ENCODE measurements at places on chromosomes 1 and 21.
A peak's percentile ranks its signal among the peaks of the same experiment; 100 is the strongest.

GRCh38 chr1:26618561-26618960 is 77.3 kb upstream of the ARID1A start:
- no peak for DNase-seq

DNA sequence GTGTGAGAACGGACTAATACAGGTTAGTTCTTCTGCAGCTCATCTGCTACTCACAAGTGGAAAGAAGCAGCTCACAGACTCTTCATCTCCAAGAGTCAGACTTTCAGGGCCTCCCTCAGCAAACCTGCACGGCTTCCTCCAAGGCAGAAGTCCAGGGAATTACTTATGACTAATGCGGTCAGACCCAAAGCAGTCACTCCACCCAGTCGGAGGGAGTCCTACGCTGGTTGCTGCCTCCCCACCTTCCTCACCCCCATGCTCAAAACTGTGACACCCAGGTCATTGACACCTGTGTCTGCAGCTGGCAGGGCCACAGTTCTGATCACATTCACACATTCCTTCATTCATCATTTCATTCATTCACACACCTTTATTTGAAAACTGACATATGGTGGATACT is 38.4 kb upstream of the PRDM2 start:
- DNase-seq, result no peak

- DNase-seq, result peak; percentile 21
These were observed 252.4 kb upstream of the DUSP10 start for GRCh38 chr1:221994274-221994698.

DNA sequence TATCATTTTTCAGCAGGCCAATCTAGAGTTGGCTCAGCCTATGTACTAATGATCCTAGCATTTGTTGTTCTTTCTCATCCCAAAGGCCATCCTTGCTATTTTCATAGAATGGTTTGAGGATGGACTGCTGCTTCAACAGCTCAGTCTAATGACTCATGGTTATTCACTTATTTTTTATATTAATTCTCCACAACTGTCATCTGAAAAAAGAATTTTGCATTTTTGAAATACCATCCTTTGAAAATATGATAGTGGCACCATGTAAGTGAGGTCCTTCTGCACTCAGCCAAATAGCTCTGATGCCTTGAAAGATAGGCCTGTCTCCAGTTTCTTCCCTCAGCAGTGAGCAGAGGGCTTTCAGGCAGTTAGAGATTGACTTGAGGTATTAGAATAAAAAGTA is 377.5 kb downstream of the LMO4 start:
- DNase-seq, result no peak

DNA sequence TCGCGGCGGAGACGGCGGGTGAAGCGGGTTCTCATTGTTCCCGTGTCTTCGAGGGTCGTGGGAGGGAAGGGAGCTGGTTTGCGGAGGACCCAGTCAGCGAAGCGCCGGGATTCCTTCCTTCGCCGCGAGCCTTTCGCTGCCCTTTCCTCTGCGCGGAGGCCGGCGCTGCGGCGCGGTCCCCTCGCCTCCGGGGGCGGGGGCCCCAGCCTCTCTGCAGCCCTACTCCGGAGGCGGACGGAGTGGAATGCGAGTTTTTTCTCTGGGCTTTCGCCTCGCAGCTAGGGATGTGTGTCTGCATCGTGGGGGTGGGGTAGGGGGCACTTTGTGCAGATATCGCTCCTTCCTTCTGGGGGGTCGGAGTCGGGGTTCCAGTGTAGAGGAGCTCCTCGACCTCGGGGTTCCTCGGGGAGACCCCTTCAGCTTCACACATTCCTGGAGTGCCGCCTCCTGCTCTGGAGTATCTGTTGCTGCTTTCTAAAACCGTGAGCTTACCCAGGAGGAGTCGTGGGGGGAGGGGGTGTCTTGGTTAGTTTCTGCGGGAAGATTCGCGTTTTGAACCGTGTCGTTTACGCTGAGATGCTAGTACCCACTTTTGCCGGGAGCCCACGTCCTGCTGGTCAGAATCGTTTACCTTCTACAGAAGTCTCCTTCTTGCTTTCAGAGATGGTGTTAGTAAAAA is 595 bp downstream of the RNF2 start:
- DNase-seq, result peak; percentile 74
